Hepatocyte (in vitro differentiated cells): ENCODE measurements at places on chromosomes 7 and 10. TPM values are rescaled to one million over a fixed set of nuclear protein-coding genes. Genes with fewer than 3 reads are reported as not detected.

GRID1 gene
- polyA plus RNA-seq: 0.07 TPM in 2 replicates

PIK3AP1 gene
- polyA plus RNA-seq: 2.5 and 4.7 TPM in 2 replicates

STAG3 gene
- 3.4 and 4.8 TPM in 2 replicates for polyA plus RNA-seq

ZNF511 gene
- 48.5 and 56.9 TPM in 2 replicates for polyA plus RNA-seq

MSS51 gene
- polyA plus RNA-seq: 0.48 and 0.74 TPM in 2 replicates

UNCX gene
- not detected in 2 replicates for polyA plus RNA-seq

PIK3CG gene
- polyA plus RNA-seq: 0.25 and 0.56 TPM in 2 replicates

CXCL12 gene
- polyA plus RNA-seq: 11.1 and 13.2 TPM in 2 replicates
